ENCODE measurements at places on chromosomes 5 and 9. TPM values are rescaled to one million over a fixed set of nuclear protein-coding genes. Genes with fewer than 3 reads are reported as not detected.

PCDHGA7 gene
- 0.86 TPM for total RNA-seq

GMCL2 gene
- total RNA-seq, result not detected

SAP30L gene
- total RNA-seq, result 45.9 TPM

GRCh38 chr5:90141984-90142383 is 267.6 kb downstream of the CETN3 start:
- H3K36me3 ChIP-seq, result no peaks in the 10 kb centered on the region
- no peak overlapping the region for H3K27ac ChIP-seq
- no peaks in the 10 kb centered on the region for H3K27me3 ChIP-seq
- H3K4me3 ChIP-seq, result no peak overlapping the region

DNA sequence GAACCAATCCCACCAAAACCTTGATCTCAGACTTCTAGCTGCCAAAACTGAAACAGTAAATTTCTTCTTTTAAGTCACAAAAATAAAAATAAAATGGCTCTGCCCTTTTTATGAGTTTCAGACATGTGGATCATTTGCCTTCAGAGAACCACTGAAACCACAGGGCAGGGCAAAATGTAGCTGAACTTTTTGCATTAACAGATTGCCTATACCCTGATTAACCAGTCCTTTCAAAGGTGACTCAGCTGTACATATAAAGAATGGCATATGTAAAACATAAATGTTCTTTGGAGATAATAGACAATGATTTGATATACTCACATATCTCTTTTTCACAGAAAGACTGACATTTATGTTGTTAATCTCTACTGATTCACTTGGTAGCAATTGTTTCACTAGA is 187.1 kb upstream of the GRIN3A start:
- H3K4me3 ChIP-seq, result no peak overlapping the region
- no peak overlapping the region for H3K27ac ChIP-seq
- peaks cover 59% of the 10 kb centered on the region for H3K27me3 ChIP-seq
- no peak for DNase-seq

DNA sequence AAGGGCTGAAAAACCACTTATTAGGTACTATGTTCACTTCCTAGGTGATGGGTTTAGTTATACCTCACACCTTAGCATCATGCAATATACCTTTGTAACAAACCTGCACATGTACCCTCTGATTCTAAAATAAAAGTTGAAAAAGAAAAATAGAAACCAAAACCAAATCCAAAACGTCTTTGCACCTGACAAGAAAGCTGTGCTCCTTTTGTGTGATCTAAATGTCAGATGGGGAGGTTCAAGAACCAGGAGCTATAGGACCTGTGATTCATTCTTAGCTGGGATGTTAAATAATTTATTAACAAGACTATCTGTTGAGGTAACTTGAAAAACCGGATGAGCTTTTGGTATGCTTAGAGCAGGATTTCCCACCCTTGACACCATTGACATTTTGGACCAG is 16.9 kb upstream of the TNFSF15 start:
- H3K4me3 ChIP-seq, result no peak overlapping the region
- H3K27ac ChIP-seq, result no peak overlapping the region
- no peaks in the 10 kb centered on the region for H3K27me3 ChIP-seq
- H3K36me3 ChIP-seq, result no peaks in the 10 kb centered on the region
- H3K4me1 ChIP-seq, result no peaks in the 10 kb centered on the region

DNA sequence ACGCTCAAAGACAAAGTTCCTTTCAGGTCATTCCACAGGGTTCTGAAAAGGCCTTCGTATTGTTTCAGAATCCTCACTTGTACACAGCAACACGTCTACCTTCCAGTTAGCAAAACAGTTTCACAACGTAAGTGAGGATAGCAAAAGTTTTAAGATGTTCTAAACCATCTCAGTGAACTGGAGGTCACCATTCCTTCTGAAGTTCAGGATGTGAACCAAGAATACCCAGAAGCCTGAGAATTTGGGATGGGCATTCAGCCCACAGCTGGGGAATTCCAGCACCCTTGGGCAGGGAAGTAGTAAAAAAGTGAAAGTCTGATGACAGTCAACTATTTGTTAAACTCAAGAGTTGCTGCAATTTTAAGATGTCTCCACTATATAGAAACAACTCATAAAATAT is 224.5 kb downstream of the BNC2 start:
- H3K4me3 ChIP-seq, result no peak overlapping the region
- no peaks in the 10 kb centered on the region for H3K4me1 ChIP-seq
- DNase-seq, result peak; percentile 6
- no peak overlapping the region for H3K27ac ChIP-seq
- H3K36me3 ChIP-seq, result no peaks in the 10 kb centered on the region
- no peaks in the 10 kb centered on the region for H3K27me3 ChIP-seq

DNA sequence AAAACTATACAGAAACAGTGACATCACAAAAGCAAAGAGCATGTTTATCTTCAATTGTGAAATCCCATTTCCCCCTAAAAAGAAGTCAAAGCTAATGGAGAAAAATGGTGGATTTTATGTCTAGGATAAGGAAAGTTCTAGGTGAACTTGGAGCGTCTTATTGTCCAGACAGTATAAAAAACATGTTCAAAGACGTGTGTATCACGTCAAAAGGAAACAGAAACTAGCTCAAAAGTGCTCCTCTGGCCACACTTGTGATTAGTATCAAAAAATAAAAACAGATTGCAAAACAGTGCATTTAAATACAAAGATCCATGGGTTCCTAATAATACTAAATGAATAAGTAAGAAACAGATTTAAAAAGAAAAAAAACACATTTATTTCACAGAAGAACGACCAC is 568.9 kb downstream of the ANXA1 start:
- no peaks in the 10 kb centered on the region for H3K27me3 ChIP-seq
- H3K4me3 ChIP-seq, result no peak overlapping the region
- no peak for DNase-seq
- H3K27ac ChIP-seq, result no peak overlapping the region

DNA sequence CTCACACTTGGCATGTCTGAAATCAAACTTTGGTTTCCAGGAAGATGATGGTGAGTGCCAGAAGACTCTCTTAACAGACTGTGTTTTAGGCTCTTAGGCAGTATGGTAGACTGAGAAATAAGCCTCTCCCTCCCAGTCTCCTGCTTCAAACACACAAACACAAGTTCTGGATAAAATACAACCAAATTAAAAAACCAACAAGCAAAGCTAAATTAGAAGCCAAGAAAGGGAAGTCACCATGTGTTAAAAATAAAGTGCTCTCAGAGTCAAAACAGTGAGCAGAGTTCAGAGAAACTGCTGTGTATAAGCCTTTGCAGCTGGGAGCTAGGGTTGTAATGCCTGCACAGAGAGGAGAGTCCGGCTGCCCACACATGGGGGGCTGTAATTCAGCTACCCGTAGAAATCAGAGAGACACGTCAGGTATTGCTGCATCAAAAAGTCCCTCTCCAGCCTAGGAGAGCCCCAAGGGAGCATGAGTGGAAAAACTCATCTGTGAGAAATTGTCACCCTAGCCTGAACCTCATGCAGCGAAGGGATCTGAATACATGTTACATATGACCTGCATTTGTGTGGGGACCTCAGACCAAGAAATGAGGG is 62.6 kb downstream of the ANGPTL2 start:
- H3K36me3 ChIP-seq, result no peaks in the 10 kb centered on the region
- H3K4me1 ChIP-seq, result peaks cover 12% of the 10 kb centered on the region
- H3K27ac ChIP-seq, result no peak overlapping the region
- no peak for DNase-seq
- H3K27me3 ChIP-seq, result no peaks in the 10 kb centered on the region
- H3K4me3 ChIP-seq, result no peak overlapping the region

DNA sequence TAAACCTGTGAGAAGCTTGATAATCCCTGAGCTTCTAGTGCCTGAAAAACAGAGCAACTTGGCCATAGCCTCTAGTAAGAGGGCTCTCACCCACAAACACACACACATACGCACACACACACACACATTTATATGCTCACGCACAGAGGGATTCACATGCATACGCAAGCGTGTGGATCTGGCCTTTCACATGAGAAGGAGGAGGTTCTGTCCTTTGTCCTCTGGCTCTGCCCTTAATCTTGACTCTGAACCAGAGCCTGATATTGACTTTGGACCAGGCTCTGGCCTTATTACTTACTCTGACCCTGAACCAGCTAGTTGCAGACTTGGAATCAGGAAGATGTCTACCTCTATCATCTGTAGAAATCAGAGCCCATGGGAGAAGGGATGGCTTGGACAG is 10.0 kb upstream of the P4HA2 start:
- H3K27me3 ChIP-seq, result no peaks in the 10 kb centered on the region
- DNase-seq, result no peak
- no peaks in the 10 kb centered on the region for H3K36me3 ChIP-seq
- no peak overlapping the region for H3K27ac ChIP-seq

Measured in MCF 10A (cell line).